RPMI7951 (cell line): ENCODE measurements at places on chromosomes 6 and 20. TPM values are rescaled to one million over a fixed set of nuclear protein-coding genes. Genes with fewer than 3 reads are reported as not detected.

- peak; percentile 40 for DNase-seq
Observed at GRCh38 chr20:4929686-4930397, 71.5 kb downstream of the SLC23A2 start.

- DNase-seq: no peak
Observed at GRCh38 chr6:135265278-135265677, 84.2 kb downstream of the MYB start.

DNA sequence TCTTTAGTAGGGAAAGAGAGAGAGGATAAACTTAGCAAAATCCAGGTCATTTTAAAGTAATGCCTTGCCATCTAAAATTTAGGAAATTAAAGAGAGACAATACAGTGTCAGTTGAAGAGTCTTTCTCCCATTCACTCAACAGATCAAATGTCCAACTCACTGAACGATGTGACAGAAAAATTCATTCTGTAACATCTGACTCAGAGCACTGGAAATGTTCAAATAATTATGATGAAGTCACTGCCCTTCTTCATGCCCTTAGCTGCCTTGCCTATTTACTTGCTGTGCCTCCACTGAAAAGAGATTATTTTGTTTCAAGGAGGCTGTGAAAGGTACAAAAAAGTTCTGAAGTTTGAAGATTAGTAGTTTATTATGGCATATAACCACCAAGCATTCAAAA lies 434.8 kb downstream of the ADGRB3 start:
- no peak for DNase-seq

DNA sequence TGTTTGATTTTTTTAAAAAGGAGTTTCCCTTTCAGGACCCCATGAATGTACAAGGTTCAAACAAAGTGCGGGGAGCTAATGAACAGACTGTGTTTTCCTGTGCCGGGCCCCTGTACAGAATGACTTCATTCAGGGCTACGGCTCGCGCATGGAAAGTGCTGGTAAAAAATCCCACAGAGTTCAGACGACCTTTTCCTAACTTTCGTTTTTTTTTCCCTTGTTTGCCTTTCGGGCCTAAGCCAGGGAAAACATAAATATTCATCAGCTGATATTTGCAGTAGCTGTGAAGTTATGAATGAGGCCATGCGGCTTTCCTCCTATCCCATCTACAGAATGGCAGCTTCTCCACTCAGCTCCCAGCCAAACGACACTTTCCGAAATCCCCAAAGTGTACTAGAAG lies 74.0 kb downstream of the HAO1 start:
- DNase-seq: peak; percentile 33

DNA sequence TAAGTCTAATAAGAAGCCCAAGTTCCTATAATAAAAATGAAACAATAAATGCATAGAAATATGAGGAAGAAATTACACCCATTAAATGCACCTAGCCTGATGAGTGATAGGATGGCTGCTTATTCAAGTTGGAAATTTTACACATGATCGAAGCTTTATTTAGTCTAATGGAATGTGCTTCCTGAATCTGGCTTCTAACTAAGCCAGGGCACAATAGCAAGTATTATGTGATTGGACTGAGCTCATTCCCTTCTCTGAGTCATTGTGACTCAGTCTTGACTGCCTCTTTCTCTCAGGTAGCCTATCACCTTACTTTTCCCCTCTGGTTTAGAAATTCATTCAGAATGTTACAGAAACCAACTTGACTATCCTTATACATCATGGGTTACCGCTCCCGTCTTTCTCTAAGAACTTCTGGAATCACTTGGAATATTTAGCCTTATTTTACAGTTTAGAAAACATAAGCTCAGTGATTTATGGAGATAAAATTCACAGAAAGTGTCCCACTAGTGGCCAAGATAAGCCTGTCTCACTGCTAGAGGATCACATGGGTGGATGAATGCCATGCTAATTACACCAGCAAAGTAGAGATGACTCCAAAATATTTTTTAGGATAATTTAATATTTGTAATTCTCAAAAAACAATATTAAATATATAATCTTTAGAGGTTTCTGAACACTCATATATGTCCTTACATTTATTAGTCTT lies 505.3 kb upstream of the JAG1 start:
- peak; percentile 68 for DNase-seq

- DNase-seq: peak; percentile 78
Observed at GRCh38 chr20:32343439-32343838, 14.7 kb upstream of the ASXL1 start.

DNA sequence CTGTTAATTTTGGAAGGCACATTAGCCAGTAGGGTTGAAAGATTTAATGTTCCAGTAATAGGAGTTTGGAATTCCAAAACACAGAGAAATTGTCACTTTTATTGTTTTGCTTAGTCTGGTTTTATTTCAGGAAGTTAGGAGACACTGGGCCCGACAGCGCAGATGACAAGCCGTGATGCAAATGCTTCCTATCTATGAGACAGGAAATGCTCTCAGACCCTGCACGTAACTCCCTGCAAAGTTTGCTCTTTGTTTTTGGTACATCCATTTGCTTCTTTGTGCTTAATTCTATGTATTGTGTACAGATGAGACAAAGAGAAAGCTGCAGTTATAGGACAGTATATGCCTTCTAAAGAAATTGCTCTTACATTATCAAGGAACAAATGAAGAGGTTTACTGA lies 201.6 kb upstream of the SGK1 start:
- peak; percentile 23 for DNase-seq

GRCh38 chr6:158775832-158776231 lies 43.3 kb downstream of the EZR start:
- DNase-seq: no peak

GRCh38 chr20:25269833-25270170 lies 21.9 kb downstream of the PYGB start:
- DNase-seq: no peak

The ANKRD66 gene
- not detected in 2 replicates for total RNA-seq

The NKAPL gene
- not detected in 2 replicates for total RNA-seq
